Activated B cell treated with CpG ODN at 0.5 μM for 24 hours (primary cell): ENCODE measurements at places on chromosomes 1 and 21.
A peak's percentile ranks its signal among the peaks of the same experiment; 100 is the strongest.

DNA sequence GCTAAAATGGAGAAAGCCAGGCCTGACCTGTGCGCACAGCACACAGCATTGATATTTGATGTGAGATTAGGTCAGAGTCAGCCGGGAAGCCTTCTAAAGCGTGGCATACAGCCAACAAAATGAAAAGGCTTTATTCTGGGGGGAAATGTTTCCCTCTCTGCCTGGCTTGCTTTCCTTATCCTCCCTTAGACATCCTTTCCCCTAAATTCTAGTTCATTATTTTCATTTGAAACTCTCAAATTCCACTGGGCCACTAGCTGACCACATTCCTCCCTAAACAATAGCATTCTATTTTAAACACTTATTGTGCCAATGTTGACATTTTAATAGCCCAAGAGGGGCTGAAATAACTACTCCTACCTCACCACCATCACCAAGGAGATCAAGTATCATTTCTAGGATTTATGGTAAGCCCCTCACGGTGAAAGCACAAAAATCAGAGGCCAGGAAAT is 49.4 kb downstream of the LEPR start:
- H3K27me3 ChIP-seq, result peaks cover 3% of the 10 kb centered on the region
- no peak for DNase-seq
- H3K4me1 ChIP-seq, result no peaks in the 10 kb centered on the region
- no peaks in the 10 kb centered on the region for H3K36me3 ChIP-seq
- H3K27ac ChIP-seq, result no peak overlapping the region
- no peak overlapping the region for H3K4me3 ChIP-seq

- no peaks in the 10 kb centered on the region for H3K4me1 ChIP-seq
- H3K36me3 ChIP-seq, result no peaks in the 10 kb centered on the region
- H3K27me3 ChIP-seq, result no peaks in the 10 kb centered on the region
- DNase-seq, result no peak
- no peak overlapping the region for H3K4me3 ChIP-seq
- H3K27ac ChIP-seq, result no peak overlapping the region
Measured at GRCh38 chr21:15968776-15969310, 239.1 kb downstream of the USP25 start.

DNA sequence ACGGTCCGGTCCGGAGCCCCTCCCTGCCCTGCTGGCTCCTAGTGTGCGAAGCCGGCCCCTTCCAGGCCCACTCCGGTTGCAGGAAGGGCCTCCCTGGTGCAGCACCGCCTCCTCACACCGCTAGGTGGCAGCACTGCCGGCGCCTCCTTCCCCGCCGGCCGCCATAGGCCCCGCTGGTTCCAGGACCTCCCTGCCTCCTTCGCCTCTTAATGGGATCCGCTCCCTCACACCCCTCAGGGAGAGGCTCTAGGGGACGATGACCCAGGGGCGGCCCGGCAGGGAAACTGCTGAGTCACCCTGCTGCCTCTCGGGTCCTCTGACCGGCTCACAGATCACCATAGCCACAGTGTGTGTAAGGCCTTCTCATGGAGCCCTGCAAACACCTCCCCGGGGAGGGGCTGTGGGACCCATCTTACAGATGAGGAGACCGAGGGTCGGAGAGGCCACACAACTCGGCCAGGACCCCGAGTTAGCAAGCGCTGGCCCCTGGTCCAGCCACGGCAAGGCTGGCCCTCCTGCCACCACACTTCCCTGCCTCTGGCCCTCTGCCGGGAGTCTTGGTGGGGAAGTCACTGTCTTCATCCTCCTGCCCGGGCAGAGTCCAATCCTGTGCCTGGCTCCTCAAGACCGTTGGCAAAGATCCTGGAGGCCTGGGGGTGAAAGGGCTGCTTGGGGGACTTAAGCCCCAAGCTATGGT is 1.6 kb upstream of the AJAP1 start:
- no peak overlapping the region for H3K27ac ChIP-seq
- H3K27me3 ChIP-seq, result peaks cover 35% of the 10 kb centered on the region
- peaks cover 2% of the 10 kb centered on the region for H3K4me1 ChIP-seq
- peak; percentile 51 for DNase-seq
- H3K36me3 ChIP-seq, result no peaks in the 10 kb centered on the region

GRCh38 chr1:41045740-41046139 is 24.2 kb upstream of the SLFNL1 start:
- no peaks in the 10 kb centered on the region for H3K27me3 ChIP-seq
- H3K36me3 ChIP-seq, result peaks cover 67% of the 10 kb centered on the region
- H3K4me1 ChIP-seq, result peaks cover 3% of the 10 kb centered on the region
- no peak overlapping the region for H3K27ac ChIP-seq
- no peak overlapping the region for H3K4me3 ChIP-seq

GRCh38 chr1:227234998-227235405 is 83.3 kb downstream of the CDC42BPA start:
- H3K4me1 ChIP-seq, result no peaks in the 10 kb centered on the region
- no peak for DNase-seq
- no peak overlapping the region for H3K4me3 ChIP-seq
- H3K27me3 ChIP-seq, result peaks cover 14% of the 10 kb centered on the region

DNA sequence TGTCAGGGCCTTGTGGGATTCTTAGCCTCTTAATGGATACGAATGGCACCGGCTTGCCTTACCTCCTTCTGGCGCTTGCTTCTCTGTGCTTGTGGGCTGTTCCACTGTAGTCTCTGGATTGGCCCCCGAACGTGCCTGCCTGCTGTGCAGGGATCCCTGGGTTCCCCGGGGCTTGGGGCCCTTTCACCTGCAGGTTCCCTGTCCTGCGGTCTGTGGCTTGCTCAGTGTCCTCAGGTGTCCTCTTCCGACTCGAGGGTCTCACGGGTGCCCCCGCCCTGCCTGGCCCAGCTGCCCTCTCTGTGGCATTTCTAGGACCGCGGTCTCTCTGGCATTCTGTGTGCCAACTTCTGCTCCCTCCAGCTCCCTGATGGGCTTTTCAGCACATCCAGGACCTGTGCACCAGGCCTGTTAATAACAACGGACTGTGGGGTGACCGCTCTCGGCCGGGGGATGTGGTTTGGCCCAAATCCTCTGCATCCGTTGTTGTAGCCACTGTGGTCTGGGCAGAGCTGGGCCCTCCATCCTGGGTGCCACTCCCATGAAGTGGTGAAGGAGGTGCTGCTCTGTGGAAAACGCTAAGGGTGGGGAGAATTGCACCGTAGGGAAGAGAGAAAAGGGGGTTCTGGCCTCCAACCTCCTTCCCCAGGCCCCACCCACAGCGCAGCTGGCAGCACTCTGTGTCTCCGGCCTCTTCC is 12.4 kb downstream of the COL18A1 start:
- H3K4me1 ChIP-seq, result no peaks in the 10 kb centered on the region
- no peak overlapping the region for H3K4me3 ChIP-seq
- peaks cover 3% of the 10 kb centered on the region for H3K27me3 ChIP-seq

DNA sequence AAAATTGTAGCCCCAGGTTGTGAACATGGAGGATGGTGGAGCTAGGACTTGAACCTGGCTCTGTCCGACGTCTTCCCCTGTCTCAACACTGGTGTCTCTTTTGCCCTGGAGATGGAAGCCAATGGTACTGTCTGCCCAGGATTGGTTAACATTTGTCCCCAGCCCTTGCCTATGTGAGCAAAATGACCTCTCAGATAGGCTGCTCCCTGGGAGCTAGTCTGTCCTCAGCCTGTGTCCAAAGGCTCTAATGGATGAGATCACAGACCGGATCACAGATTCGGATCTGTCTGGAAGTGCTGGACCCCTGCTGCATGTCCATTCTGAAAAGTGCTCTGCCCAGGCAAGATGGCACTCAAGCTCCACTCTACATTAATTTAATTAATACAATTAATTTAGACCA is 394.4 kb upstream of the VAMP3 start:
- H3K27me3 ChIP-seq, result peaks cover 1% of the 10 kb centered on the region
- no peaks in the 10 kb centered on the region for H3K4me1 ChIP-seq
- no peak for DNase-seq
- no peak overlapping the region for H3K27ac ChIP-seq

- no peak overlapping the region for H3K4me3 ChIP-seq
- H3K4me1 ChIP-seq, result no peaks in the 10 kb centered on the region
- H3K27ac ChIP-seq, result no peak overlapping the region
- H3K36me3 ChIP-seq, result no peaks in the 10 kb centered on the region
Measured at GRCh38 chr1:246138781-246139180, 368.3 kb downstream of the SMYD3 start.

- no peaks in the 10 kb centered on the region for H3K36me3 ChIP-seq
- DNase-seq, result no peak
- no peaks in the 10 kb centered on the region for H3K27me3 ChIP-seq
- no peak overlapping the region for H3K27ac ChIP-seq
Measured at GRCh38 chr1:116493484-116494352, 77.1 kb downstream of the CD58 start.

GRCh38 chr1:24151175-24151533 is 8.2 kb upstream of the IL22RA1 start:
- H3K4me3 ChIP-seq, result peak overlapping the region; percentile 74
- DNase-seq, result no peak
- H3K4me1 ChIP-seq, result peaks cover 31% of the 10 kb centered on the region

GRCh38 chr1:44242746-44243145 is 29.5 kb downstream of the DMAP1 start:
- H3K36me3 ChIP-seq, result peaks cover 45% of the 10 kb centered on the region
- no peaks in the 10 kb centered on the region for H3K27me3 ChIP-seq
- H3K4me1 ChIP-seq, result peaks cover 9% of the 10 kb centered on the region

DNA sequence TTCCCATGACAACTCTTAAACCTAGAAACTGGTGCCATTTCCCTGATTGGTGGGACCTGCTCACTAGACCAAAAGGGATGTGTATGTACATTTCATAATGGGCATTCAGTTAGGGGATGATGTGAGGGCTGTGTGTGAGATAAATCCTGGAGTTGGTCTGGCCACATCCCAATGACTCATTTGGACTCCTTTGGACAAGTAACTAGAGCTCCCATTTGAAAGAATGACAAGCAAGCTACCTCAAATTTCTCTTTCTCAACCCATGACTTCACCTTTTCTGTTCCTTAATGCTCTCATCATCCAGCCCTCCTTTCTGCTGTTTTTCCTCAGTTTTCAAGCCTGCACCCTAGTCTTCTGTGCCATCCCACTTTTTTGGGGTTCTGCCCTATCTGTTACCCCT is 27.9 kb downstream of the EBNA1BP2 start:
- no peaks in the 10 kb centered on the region for H3K36me3 ChIP-seq
- no peak overlapping the region for H3K27ac ChIP-seq
- DNase-seq, result no peak
- H3K4me1 ChIP-seq, result no peaks in the 10 kb centered on the region
